ENCODE measurements at places on chromosomes 12 and 14.

DNA sequence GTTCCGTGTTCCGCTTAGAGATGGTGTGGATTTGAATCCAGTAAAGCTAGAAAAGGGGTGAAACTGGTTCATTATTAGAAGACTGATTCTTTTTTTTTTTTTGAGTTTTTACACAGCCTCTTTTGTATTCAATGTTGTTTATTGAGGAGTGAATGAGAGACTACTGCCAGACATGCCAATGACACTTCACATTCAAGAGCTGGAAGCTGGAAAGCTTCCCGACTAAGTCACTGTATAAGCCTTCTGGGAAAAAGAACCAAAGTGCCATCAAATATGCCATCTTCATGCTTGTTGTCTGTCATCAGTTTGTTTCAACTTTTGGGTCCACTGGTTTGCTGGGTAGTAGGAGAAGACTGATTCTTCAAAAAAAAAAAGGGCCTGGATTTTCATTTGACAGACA, 164.8 kb downstream of the ATP23 start:
- H3K36me3 ChIP-seq: no peaks in the 10 kb centered on the region
- H3K4me1 ChIP-seq: peaks cover 6% of the 10 kb centered on the region

GRCh38 chr14:56490379-56490778, 89.2 kb upstream of the TMEM260 start:
- H3K4me1 ChIP-seq: peaks cover 6% of the 10 kb centered on the region
- H3K4me3 ChIP-seq: no peak overlapping the region
- no peaks in the 10 kb centered on the region for H3K27me3 ChIP-seq
- H3K36me3 ChIP-seq: no peaks in the 10 kb centered on the region
- no peak overlapping the region for H3K27ac ChIP-seq

DNA sequence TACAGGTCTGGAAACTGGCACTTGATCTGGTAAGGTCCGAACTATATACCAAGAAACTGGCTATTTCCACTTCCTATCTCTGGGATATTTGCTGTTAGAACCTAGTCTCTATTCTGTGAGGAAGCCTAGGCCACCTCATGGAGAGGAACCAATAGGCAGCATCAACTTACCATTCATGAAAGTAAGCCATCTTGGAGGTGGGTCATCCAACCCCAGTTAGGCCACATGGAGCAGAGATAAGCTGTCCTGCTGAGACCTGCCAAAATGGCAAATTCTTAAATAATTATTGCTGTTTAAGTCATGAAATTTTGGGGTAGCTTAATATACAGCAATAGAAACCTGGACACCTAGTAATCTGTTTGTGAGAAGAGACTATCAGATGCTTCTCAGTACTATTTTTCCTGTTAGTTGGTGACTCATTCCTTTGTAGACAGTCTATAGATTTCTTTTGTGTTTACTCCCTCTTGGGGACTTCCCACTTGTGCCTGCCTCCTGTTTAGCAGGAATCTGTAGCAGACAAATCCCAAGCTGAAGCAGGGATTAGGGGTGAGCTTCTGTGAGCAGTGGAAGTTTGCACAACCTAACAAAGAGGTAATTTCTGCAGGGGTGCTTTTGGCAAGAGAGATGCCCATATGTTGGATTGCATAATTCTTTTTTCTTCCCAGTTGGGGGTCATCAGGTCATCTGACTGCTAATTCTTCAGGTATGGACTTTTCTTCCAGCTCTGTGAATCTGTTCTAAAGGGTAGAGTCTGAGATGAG, 136.8 kb downstream of the IGF1 start:
- no peaks in the 10 kb centered on the region for H3K27me3 ChIP-seq
- DNase-seq: no peak
- H3K27ac ChIP-seq: peak overlapping the region; percentile 62
- no peak overlapping the region for H3K4me3 ChIP-seq

GRCh38 chr12:131024026-131024425, 70.3 kb downstream of the ADGRD1 start:
- H3K4me1 ChIP-seq: no peaks in the 10 kb centered on the region
- H3K27me3 ChIP-seq: no peaks in the 10 kb centered on the region
- H3K36me3 ChIP-seq: no peaks in the 10 kb centered on the region
- no peak overlapping the region for H3K4me3 ChIP-seq
- no peak for DNase-seq

DNA sequence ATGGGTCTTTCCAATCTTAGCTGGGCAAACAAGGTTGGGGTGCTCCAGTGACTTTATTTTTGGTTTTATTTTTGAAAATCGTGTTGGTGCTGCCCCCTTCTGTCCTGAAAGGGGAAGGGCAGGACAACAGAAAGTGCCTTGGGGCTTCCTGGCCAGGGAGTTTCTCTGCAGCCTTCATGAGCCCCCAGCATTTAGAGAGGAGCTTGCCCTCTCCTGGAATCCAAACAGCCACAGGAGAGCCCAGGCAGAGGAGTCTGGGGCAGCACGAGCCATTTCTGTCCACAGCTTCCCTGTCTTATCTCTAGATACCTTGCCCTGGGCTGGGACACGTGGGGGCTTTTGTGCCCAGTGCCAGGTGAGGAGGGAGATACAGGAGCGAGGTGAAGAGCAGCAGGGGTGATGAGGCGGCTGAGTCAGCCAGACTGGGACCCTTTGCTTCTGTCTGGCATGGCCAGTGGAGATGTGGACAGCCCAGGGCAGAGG, 4.4 kb upstream of the C1RL start:
- no peak overlapping the region for H3K27ac ChIP-seq
- peaks cover 10% of the 10 kb centered on the region for H3K4me1 ChIP-seq
- H3K36me3 ChIP-seq: no peaks in the 10 kb centered on the region
- H3K4me3 ChIP-seq: no peak overlapping the region

- H3K4me1 ChIP-seq: no peaks in the 10 kb centered on the region
- no peak overlapping the region for H3K27ac ChIP-seq
- peaks cover 6% of the 10 kb centered on the region for H3K36me3 ChIP-seq
- H3K27me3 ChIP-seq: no peaks in the 10 kb centered on the region
- H3K4me3 ChIP-seq: no peak overlapping the region
Observed at GRCh38 chr12:125092108-125092871, 27.1 kb downstream of the AACS start.

- peak overlapping the region; percentile 84 for H3K27ac ChIP-seq
- no peaks in the 10 kb centered on the region for H3K36me3 ChIP-seq
- peak; percentile 60 for DNase-seq
Observed at GRCh38 chr12:124507188-124508109, 60.0 kb downstream of the NCOR2 start.

DNA sequence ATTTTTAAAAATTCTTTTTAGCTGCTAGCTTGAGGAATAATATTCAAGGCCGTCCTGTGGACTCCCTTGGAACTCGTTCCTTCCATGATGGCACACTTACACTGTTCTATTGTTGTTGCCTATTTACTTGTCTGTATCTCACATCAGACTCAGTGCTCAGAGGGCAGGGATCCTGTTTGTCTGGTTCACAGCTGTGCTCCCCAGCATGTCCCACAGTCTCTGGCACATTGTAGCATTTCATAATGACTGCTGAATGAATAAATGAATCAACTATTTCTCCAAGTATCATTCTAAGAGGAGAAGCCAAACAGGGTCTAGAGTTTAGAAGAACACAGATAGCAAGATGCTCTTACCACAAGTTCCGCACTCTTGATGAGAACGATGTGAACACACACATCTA, 48.0 kb downstream of the NTN4 start:
- no peak for DNase-seq
- no peaks in the 10 kb centered on the region for H3K27me3 ChIP-seq
- peaks cover 4% of the 10 kb centered on the region for H3K4me1 ChIP-seq
- no peaks in the 10 kb centered on the region for H3K36me3 ChIP-seq
- H3K27ac ChIP-seq: no peak overlapping the region

GRCh38 chr14:24366721-24367513, 1.1 kb upstream of the NFATC4 start:
- H3K27me3 ChIP-seq: peaks cover 47% of the 10 kb centered on the region
- no peaks in the 10 kb centered on the region for H3K36me3 ChIP-seq
- peaks cover 12% of the 10 kb centered on the region for H3K4me1 ChIP-seq
- peak overlapping the region; percentile 64 for H3K4me3 ChIP-seq
- DNase-seq: peak; percentile 93

GRCh38 chr14:105389534-105389933, 8.8 kb upstream of the TEX22 start:
- no peaks in the 10 kb centered on the region for H3K27me3 ChIP-seq
- H3K36me3 ChIP-seq: peaks cover 35% of the 10 kb centered on the region
- peak overlapping the region; percentile 16 for H3K27ac ChIP-seq
- DNase-seq: peak; percentile 64

DNA sequence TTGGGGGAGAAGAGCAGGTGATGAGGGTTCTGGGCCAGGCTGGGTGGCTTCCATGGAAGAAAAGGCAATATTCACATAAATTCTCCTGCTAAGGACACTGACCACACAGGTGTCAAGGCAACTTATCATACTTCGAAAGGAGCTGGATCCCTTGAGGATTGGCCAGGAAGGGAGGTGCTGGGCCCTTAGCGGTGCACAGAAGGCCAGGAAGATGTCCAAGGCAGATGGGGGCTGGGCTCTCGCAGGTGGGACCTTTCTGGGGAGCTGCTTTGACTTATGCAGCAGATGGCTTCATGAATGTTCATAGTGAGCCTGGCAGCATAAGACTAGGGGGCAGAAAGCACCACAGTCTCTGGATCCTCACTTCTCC, 3.9 kb downstream of the CD63 start:
- peak; percentile 54 for DNase-seq
- H3K27me3 ChIP-seq: no peaks in the 10 kb centered on the region
